ENCODE measurements at places on chromosomes 5 and 9. TPM values are rescaled to one million over a fixed set of nuclear protein-coding genes. Genes with fewer than 3 reads are reported as not detected.

The C5orf63 gene
- polyA plus RNA-seq = 21.1 TPM

- DNase-seq = no peak
Observed at GRCh38 chr5:10401498-10401897, 40.2 kb upstream of the ROPN1L start.

- no peak for DNase-seq
Observed at GRCh38 chr5:153079396-153079795, 411.1 kb upstream of the GRIA1 start.

DNA sequence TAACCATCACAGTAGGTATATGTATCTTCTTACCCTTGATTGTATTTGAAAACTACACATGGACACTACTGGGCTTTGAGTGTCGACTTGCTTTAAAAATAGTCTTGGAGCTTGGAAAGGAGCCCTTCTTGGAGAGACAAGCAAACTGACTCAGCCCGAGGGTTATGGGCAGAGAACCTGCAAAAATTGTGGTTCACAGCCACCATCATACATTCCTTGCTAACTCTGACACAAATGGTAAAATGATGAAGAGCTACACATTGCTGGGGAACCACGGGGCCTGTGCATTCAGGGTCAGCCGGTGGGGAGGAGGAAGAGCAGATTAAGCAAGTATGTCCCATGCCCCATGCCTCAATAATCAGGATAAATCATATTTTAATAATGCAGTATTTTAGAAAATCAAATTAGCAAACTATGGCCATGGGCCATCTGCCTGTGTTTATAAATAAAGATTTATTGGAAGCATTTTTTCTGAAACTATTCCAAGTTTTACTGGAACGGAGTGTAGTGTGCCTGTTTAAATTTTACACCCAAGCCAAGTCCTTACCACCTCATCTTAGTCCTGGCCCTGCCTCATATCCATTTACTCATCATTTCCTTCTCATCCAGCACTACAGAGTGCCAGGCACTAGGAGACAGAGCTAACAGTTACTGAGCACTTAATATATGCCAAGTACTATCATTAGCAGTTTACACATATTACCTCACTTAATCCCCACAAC lies 195.7 kb downstream of the PALM2AKAP2 start:
- DNase-seq = no peak

GRCh38 chr5:12323637-12324229 lies 419.5 kb upstream of the CTNND2 start:
- DNase-seq = no peak

GRCh38 chr5:14216372-14216771 lies 73.2 kb downstream of the TRIO start:
- DNase-seq = no peak

DNA sequence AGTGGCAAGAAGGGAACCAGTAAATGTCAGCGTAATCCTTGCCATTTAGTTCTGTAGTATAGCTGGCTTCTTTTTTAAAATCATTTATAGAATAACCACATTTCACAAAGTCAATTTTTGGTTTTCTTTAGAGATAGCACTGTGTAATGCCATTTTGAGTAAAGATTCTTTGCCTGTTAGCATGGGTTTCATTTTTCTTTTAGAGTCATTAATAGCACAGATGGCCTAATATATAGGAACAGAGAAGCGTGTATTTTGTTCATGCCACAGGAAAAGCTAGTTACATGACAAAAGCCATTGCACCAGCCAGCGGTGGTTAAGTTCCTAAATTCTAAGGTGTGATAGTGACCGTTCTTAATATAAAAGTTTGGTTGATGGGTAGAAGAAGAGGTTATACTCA lies 1363.9 kb downstream of the MAT2B start:
- DNase-seq = no peak

DNA sequence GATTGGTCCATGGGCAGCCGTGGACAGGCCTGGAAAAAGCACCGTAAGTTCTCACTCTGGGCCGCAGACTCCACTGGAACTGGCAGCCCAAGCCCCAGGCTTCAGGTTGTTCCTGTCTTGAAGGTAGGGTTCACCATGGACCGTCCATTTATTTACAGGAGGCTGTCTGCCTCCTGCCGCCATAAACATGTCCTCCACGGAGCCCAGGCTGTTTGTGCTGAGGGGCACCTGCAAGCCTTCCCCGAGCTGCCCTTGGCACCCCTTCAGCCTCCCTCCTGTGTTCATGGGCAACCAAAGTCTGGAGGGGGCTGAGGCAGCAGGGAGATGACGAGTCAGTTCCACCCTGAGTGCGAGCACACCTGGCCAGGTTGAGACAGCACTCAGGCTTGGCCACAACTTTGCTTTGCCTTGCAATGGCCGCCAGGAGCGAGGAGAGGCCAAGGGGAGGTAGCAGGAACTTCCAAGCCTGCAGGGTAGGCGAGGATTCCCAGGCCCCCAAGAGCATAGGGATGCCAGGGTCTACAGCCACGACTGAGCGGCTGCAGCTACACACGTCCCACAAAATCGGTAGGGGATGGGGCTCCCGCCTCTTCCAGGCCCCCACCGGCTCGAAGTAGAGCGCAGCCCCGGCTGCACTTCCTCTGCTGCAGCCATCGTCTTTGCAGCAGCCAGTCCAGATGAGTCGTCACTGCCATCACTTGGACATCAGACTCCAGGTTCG lies 1625.6 kb upstream of the ACO1 start:
- no peak for DNase-seq
